DMS53 (cell line): ENCODE measurements at places on chromosomes 7 and 10.

- peak; percentile 19 for DNase-seq
Observed at GRCh38 chr10:89522463-89522862, 12.9 kb downstream of the SLC16A12 start.

- DNase-seq = no peak
Observed at GRCh38 chr10:6273351-6273750, 70.6 kb downstream of the PFKFB3 start.

DNA sequence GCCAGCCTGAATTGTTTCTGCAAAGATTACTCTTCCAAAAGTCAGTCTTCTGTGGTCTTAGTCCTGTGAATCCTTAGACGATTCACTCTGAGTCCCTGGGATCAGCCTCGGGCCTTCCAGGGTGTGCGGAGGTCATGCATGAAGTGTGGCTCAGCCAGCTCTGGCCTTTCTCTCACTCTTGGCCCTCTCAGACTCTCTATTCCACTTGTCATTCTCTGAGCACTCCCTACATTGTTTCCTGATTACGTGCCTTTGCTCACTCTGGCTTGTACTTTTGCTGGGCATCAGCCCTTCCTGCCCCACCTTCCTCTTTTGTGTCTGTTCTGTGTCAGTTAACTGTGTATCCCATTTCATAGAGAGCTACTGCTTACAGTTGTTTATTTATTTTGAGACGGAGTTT lies 36.0 kb downstream of the CCNY start:
- no peak for DNase-seq

- no peak for DNase-seq
Observed at GRCh38 chr7:117113871-117114270, 160.6 kb downstream of the ST7 start.

DNA sequence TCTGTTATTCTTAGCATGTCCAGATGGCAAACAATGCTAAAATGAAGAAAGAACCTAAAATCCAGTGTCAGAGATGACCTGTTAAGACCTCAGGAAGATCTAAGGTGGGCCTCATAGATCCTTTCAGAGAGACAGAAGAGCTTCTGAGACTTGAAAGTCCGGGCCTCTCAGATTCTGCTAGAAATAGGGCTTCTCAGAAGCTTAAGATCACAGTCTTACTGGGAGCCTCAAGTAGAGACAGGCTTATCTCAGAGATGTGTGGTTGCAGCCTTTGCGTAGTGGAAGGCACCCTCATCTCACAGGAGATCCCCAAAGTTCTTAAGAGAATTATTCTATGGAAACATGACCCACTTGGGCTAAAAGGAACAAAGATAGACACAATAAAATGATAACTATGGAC lies 642.8 kb downstream of the TNS3 start:
- no peak for DNase-seq

DNA sequence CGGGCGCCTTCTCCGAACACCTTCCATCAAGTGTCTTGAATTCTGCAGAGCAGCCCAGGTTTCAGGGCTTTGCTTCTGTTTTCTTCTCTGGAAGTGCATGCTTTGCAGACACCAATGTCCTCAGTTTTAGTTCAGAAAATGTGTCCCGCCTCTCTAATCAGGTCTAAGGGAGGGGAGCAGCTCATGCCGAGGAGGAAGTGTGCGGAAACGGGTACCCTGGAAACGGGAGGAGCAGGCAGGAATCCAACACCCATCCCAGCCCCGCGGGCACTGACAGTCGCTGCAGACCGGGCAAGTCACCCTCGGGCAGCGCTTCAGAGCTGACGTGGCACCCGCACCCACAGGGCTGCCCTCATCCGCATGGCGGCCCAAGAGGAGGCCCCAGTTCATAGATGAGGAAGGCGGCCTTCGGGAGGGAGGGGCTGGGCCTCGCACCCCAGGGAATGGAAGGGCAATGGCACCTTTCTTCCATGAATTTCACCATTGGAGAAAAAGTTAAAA lies 338.7 kb downstream of the DNAJB6 start:
- no peak for DNase-seq

DNA sequence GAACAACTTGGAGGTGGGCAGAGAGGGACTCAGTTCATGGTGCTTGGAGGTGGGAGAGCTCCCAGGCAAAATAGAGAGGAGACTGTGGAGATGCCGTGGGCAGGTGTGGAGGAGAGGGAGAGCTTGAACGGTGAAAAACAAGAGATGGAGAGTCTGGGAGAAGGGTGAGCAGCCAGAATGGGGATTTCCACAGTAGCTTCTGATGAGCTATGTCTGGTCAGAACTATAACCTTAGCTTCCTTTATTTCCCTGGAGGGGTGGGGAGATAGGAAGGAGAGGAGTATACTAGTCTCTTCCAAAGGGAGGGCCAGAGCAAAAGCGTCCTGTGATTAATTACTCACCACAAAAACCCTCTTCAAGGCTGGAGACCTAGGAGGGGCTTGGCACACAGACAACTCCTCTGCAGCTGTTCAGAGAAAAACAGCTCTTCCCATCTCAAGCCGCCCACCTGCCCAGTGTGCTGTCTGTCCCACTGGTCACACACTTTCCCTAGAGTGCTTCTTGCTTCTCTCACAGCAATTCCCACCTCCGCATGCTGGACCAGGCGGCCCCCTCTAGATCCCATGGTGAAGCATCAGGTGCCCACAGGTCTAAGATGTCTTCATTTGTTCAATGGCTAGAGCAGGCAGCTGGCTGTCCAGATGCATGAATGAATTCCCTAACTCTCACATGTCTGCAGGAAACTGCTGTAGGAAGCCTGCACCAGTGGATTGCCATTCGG lies 41.9 kb downstream of the TAS2R41 start:
- no peak for DNase-seq

DNA sequence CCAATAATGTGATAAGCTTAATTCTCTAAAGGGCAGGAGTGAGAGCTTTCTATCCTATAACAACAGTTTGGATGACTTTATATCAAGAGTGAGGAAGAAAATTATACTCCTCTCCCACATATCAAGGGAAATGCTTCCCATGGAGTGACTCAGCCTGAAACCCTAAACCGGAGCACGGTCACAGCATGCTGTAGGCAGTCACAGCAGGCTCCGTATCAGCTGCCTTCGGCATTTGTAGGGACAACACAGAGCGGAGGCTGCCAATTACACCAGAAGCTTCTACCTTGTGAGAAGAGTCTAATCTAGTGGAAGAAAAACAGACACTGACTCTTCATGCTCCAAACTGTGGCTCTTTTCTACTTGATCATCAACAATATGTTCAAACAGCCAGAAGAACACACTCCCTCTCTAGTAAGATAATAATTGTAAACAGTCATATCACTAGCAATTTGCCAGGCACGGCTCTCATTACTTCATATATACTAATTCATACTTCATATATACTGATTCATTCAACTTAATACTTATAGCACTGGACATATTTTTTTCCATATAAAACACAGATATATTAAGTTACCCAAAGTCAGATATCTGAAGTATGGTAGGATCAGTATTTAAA lies 65.9 kb downstream of the DGKB start:
- no peak for DNase-seq

GRCh38 chr7:1852517-1853430 lies 182.7 kb downstream of the ELFN1 start:
- no peak for DNase-seq

- DNase-seq = no peak
Observed at GRCh38 chr10:95276367-95277200, 14.2 kb downstream of the PDLIM1 start.

DNA sequence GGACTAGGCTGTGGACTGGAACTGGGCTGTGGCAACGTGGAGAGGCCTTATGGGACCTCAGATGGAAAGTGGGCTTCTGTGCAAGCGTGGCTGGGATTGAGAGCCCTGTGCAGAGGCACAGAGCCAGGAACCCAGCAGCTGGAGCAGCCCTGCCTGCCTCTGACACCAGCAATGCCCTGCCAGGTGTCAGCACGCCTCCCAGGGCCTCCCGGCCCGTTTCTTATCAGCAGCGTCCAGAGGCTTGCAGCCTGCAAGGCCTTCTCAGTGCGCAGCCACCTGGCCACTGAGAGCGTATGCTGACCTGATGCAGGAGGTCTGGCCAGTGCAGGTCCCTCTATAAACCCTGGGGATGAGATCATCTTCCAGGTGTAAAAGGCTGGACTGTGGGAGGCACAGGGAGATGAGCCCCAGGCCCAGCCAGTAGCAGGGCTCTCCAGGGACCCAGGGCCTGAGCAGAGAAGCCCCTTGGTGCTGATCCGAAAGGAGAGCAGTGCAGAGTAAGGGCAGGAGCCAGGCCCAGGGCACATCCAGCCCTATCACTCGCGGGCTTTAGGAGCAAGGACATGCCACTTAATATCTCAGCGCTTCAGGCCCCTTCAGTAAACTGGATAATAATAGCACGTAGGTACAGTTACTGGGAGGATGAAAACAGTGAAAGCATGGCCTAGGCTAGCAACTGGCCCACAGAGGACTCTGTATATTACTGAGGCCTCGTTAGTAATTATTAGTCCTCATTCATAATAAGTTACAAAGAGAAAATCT lies 38.8 kb upstream of the ANTXRL start:
- DNase-seq = no peak

DNA sequence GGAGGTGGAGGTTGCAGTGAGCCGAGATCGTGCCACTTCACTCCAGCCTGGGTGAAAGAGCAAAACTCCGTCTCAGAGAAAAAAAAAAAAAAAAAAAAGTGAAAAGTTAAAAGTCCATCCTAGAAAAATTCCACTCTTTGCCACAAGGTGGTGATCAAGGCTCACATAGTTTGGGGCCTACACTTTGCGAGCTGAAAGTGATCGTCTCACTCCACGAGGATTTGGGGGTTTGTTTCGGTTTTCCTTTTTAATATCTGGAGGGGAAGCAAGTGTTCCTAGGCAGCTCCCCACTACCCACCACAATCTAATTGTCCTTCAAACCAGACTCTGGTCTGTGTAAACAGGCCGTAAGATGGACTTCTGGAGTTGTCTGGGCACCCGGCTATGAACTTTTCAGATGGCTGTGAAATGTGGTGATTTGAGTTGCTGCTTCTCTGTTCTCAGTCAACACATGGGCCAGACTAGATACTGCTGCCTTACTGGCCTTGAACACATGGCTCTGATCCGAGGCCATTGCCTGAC lies 27.1 kb downstream of the PRLHR start:
- peak; percentile 77 for DNase-seq

DNA sequence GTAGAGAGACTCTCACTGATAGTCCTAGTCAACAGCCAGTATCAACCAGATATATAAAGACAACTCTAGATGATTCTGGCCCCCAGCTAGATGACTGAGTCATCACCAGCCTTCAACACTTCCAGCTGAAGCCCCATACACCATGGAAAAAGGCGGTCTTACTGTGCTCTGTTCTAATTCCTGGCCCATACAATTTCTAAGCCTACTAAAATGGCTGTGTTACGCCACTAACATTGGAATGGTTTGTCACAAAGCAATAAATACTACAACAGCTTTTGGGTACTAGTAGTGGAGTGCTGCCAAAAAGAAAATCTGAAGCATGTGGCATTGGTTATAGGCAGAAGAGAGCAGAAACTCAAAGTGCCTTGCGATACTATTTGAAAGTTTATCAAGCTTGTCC lies 13.0 kb upstream of the TES start:
- DNase-seq = no peak

DNA sequence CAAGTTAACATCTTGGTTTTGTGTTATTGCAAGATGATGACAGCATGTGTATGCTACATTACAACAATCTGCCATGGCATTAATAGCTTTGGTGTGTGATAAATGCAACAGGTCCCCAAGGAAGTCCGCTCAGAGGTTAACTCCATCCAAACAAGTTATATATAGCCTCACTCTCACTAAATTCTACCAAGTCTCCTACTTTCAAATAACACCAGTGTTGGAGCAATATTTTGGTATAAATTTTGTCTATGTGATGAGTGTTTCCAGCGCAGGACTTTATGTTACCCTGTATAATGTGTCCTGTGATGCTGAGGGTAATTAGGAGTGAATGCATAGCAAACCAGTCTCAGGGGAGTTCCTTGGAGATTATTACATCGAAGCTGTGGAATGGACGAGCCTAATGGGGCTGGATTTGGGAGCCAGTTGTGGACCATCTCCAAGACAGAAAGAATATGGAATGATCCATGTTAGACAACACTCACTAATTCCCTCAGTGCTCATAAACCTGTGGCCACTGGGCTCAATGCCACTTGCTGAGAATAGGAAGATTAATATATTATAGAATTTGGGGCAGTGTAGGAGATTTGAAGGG lies 127.6 kb upstream of the CXCL12 start:
- no peak for DNase-seq

- DNase-seq = no peak
Observed at GRCh38 chr7:78768859-78769258, 684.6 kb downstream of the MAGI2 start.

GRCh38 chr7:20776214-20776911 lies 10.3 kb downstream of the SP8 start:
- no peak for DNase-seq

- no peak for DNase-seq
Observed at GRCh38 chr10:86065711-86066251, 300.8 kb downstream of the GRID1 start.

GRCh38 chr10:25849988-25850387 lies 84.0 kb upstream of the MYO3A start:
- no peak for DNase-seq

- no peak for DNase-seq
Observed at GRCh38 chr7:130417213-130417612, 23.6 kb downstream of the CEP41 start.

- no peak for DNase-seq
Observed at GRCh38 chr10:34433241-34434076, 381.6 kb downstream of the PARD3 start.

- no peak for DNase-seq
Observed at GRCh38 chr10:47036771-47037170, 125.5 kb downstream of the PTPN20 start.

- DNase-seq = peak; percentile 75
Observed at GRCh38 chr7:26363465-26363864, 71.8 kb downstream of the SNX10 start.

DNA sequence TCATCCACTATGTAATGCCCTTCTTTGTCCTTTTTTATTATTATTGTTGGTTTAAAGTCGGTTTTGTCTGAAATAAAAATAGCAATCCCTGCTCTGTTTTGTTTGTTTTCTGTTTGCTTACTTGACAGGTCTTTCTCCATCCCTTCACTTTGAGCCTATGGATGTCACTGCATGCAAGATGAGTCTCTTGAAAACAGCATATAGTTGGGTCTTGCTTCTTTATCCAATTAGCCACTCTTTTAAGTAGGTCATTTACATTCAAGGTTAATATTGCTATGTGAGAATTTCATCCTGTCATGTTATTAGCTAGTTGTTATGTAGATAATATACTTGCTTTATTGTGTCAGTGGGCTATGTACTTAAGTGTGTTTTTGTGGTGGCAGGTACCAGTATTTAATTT lies 25.8 kb downstream of the COA1 start:
- DNase-seq = no peak
